ENCODE measurements at places on chromosomes 2 and 18.
A peak's percentile ranks its signal among the peaks of the same experiment; 100 is the strongest.

- peak; percentile 69 for DNase-seq
Observed at GRCh38 chr2:156331572-156332283, 793 bp downstream of the NR4A2 start.

DNA sequence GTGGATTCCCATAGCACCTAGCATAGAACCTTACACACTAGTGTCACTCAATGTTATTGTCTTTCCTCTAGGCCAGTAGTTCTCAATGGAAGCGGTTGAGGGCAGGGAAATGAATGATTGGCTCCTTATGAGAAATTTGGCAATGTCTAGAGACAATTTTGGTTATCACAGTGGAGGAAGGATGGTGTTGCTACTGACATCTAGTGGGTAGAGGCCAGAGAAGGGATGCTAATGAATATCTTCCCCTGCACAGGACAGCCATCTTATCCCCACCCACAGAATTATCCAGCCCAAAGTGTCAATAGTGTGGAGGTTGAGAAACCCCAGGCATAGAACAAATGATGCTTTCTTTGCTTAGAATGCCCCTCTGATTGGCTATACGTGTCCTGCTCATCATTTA, 15.8 kb downstream of the C18orf63 start:
- DNase-seq = peak; percentile 64

- DNase-seq = no peak
Observed at GRCh38 chr2:31000970-31001369, 137.3 kb downstream of the GALNT14 start.

GRCh38 chr18:24475926-24476589, 15.6 kb downstream of the HRH4 start:
- DNase-seq = no peak

GRCh38 chr2:38748943-38749804, 2.0 kb downstream of the SRSF7 start:
- no peak for DNase-seq

DNA sequence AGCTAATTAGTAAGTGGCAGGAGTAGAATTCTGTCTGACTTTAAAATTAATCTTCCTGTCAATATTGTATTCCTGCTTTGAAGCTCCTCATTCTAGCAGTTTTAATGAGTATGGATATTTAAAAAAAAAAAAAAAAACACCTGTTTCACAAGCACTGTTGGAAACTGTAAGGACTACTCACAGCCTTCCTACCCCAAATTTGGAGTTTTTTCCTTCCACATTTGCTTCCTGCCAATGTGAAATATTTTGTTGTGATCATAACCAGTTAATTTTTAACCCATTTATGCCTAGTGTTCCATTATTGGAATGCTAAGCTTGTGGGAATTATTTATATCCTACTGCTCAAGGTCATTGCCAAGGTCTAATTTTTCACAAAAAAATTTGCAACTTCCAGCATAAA, 36.1 kb upstream of the SCYGR2 start:
- DNase-seq = no peak

DNA sequence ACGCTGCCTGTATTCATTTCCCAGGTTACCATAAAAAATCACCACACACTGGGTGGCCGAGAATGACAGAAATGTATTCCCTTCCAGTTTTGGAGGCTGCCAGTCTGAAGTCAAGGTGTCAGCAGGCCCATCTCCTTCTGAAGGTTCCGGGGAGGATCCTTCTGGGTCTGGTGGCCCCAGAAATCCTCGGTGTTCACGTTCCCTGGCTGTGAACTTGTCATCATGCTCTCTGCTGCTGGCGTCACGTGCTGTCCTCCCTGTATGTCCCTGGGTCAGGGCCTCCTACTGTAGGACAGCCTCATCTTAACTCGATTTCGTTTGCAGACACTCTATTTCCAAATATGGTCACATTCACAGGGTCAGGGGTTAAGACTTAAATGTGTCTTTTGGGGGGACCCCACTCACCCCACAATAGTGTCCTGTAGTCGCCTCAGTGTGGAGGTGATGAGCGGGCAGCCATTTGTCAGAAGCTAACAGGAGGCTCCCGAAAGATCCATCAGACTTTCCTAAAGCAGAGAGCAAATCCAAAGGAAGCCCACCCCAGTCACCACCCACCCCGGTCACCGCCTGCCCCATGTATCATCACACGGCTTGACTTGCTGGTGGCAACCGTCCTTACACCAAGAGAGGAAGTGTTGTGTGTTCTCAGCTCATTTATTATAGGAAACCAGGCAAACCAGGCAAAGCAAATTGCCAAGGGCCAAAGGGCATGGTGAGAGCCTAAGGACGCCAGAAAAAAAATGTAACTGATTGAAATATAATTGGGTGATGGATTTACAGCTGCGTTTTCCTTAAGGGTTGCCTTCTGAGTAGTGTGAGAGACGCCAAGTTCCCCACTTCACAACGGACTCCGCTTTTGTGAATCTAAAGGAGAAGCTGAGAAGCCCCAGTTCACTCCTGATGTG, 148.8 kb upstream of the ZNF236 start:
- no peak for DNase-seq

DNA sequence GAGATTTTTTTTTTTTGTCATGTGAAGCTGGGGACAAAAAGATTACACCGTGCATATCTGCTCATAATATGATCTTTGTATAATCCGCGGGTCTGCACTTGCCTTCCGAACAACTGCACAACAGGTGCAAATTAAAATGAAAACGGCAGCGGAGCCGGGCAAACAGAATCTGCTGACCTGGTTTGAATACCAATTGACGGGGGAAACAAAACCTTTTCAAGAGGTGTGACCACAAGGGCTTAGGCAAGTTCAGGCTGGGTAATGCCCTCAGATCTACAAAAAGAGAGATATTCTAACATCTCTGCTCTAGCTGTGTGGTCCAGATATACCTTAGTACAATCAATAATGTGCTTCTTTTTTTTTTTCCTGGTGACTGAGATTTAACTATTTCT, 88.5 kb downstream of the ZEB2 start:
- DNase-seq = peak; percentile 66

- DNase-seq = no peak
Observed at GRCh38 chr2:215698566-215698965, 262.7 kb upstream of the FN1 start.

GRCh38 chr18:32072321-32072720, 19.4 kb upstream of the RNF138 start:
- peak; percentile 46 for DNase-seq

DNA sequence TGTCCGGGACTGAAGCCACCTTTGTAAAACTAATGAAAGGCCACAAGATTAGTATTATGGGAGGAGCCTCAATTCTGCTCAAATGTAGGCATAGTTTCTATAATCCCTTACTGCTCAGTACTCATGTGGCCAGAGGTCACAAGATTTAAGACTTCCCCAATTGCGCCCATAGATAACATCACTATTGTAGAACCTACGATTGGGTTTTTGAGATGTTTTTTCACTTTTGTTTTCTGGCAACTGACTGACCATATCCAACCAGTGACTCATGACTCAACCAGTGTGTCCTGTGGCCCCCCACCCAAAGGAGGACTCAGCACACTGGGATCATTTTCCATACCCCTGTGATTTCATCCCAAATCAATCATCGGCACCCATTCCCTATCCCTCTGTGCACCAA, 15.2 kb upstream of the TSPYL6 start:
- no peak for DNase-seq

- DNase-seq = no peak
Observed at GRCh38 chr18:10202845-10203321, 251.6 kb upstream of the APCDD1 start.

GRCh38 chr2:17422061-17422460, 96.2 kb downstream of the RAD51AP2 start:
- no peak for DNase-seq

DNA sequence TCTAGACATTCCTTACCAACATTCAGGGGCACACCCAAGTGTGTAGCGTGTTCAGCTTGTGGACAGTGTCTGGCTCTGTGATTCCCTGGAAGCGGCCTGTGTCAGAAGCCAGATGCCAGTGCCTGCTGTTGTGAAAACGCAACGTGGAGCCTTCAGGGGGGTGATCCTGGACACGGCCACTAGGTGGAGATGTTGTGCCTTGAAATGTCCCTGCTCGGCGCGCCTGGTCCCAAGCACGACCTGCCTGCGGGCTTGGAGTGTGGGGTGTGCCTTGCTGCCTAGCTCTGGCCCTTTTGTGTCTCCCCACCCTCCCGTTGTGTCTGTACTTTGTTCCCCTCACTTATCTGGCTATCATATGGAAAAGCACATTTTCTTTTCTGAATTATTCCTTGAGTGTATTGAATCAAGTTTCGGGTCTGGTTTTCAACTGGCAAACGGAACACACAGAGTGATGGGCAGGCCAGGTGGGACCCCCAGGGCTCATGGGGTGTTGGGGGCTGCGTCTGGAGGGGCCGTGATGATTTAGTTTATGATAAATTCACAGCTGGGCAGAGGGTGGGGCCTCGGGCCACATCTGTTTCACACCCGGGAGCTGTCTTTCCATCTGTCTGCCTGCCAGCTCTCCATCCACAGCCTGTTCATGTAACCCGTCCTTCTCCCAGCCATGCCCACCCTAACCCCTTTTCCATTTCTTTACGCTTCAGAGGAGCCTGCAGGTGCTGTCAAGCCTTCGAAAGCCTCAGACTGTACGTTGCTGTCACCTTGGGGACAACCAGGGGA, 95.5 kb downstream of the DYSF start:
- peak; percentile 63 for DNase-seq

DNA sequence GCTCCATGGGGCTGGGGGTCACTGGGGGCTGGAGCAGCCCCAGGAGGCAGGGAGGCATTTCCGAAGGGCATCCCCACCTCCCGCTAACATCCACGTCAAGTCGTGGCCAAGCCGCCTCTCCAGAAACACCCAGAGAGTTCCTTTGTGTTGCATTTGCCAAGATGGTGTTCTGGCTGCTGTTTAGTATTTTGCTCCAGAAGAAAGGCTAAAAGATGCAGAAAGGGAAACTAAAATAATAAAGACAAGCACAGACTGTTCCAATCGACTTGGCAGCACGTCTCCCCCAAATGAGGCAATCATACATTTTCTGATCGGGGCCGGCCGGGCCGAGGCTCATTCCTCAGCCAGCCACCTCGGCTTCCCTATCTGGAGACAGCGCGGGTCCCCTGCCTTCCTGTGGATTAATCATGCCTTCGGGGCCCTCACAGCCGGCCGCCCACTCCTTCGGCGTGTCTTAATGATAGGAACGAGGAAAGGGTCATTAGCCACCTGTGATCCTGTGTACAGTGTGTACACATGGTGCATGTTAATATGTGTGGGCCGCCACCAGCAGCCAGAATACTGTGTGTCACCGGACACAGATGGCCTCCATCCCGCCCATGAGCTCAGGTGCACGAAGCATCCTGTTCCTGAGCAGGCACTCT, 169.2 kb downstream of the KLHL29 start:
- no peak for DNase-seq

DNA sequence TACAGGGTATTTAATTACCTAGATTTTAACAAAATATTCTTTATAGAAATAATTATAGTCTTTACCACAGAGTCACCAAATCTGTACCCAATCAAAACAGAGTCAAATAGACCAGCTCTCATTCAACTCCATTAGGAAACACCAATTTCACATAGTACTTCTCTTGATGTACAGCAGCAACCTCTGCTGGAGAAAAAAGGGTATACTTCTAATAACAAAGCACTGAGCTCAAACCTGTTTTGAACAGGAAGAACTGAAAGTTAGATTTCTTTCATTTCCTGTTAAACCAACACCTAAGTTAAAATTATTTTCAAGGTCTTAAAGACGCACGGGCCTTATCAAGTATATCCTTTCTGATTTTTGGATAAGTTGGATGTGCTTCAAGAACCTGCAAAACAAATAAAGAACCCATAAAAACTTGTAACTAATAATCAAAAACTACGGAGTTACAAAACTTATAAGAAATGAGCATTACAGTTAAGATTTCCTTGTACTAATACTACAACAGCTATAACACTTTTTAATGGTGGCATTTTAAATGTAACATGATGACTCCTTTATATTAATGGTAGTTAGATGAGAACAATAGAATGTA, 79.0 kb downstream of the TTC21B start:
- peak; percentile 81 for DNase-seq

DNA sequence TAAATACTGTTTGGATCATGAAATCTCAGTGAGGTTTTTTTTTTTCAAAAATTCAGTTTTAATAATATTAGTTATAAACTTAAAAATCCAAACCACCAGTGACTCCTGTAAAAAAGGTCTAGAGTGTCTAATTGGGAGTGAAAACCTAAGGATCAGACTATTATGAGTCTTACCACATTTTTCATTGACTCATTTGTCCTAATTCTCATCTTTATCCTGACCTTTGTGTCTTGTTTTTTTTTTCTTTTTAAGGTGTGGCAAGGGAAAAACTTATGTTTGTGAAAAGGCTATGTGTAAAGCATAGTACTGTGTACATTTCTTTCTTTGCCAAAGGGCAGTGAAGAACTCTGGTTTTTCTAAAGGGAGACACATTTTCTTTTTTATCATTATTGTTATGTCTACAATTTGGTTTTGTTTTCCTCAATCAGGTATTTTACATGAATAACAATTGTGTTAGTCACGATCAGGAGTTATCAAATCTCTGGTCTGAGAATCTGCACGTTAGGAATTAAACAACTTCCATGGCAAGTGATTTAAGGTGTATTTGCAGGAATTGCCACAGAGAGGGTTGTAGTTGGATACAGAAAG, 52.6 kb downstream of the RHBDD1 start:
- no peak for DNase-seq

- no peak for DNase-seq
Observed at GRCh38 chr2:965640-966147, 15.0 kb downstream of the SNTG2 start.

DNA sequence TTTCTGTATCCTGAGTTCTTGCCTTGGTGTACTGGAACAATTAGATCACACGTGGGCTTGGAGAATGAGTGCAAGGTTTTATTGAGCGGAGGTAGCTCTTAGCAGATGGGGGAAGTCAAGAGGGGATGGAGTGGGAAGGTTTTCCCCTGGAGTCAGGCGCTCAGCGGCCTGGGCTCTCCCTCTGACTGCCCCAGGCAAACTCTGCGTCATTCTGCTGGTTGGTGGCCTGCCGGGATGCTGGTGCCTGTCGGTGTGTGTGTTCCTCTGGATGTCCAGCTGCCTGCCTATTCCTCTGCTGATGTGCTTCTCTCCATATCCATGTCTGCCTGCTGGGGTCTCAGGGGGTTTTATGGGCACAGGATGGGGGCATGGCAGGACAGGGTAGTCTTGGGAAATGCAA, 111.0 kb downstream of the TRIB2 start:
- no peak for DNase-seq

DNA sequence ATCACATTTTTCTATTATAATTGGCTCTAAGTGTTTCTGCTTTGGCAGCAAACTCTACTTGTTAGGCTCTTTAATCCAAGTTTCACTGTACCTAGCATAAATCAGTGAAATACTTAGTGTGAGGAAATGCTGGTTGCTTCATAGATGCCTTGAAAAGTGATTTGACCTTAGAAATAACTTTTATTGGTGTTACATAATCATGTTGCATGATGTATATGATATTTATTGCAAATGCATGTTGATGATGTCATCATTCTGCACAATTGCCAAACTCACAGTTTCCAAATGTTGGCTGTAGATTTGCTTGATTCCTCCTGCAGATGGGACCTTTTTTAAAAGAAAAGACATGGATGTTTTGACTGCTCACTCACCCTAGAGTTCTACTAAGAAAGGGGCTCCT, 137.6 kb upstream of the BCL2L11 start:
- DNase-seq = no peak

GRCh38 chr2:179953359-179953758, 53.7 kb downstream of the CWC22 start:
- no peak for DNase-seq

GRCh38 chr18:50886929-50887328, 8.0 kb downstream of the ME2 start:
- no peak for DNase-seq

- DNase-seq = no peak
Observed at GRCh38 chr18:11607906-11608305, 1.5 kb upstream of the SLC35G4 start.

GRCh38 chr2:239608723-239609122, 207.9 kb upstream of the HDAC4 start:
- no peak for DNase-seq

GRCh38 chr2:149720615-149721014, 133.0 kb upstream of the MMADHC start:
- no peak for DNase-seq

All from pons (tissue), 1 donor.